Activated naive CD4-positive, alpha-beta T cell treated with anti-CD3 and anti-CD28 coated beads for 36 hours (primary cell): ENCODE measurements at places on chromosomes 11 and 22. TPM values are rescaled to one million over a fixed set of nuclear protein-coding genes. Genes with fewer than 3 reads are reported as not detected.

Gene RBX1
- total RNA-seq = 90.1 TPM

Gene BACE1
- 0.62 TPM for total RNA-seq

Gene DEFB131B
- total RNA-seq = not detected

Gene FOLR3
- total RNA-seq = not detected

Gene CSF2RB
- total RNA-seq = not detected

Gene OR4D5
- not detected for total RNA-seq

Gene SLC15A3
- 5.8 TPM for total RNA-seq

Gene FSHB
- not detected for total RNA-seq

Gene OR4P4
- total RNA-seq = not detected

GRCh38 chr11:46200537-46201281, 76.8 kb upstream of the CREB3L1 start:
- DNase-seq = no peak

DNA sequence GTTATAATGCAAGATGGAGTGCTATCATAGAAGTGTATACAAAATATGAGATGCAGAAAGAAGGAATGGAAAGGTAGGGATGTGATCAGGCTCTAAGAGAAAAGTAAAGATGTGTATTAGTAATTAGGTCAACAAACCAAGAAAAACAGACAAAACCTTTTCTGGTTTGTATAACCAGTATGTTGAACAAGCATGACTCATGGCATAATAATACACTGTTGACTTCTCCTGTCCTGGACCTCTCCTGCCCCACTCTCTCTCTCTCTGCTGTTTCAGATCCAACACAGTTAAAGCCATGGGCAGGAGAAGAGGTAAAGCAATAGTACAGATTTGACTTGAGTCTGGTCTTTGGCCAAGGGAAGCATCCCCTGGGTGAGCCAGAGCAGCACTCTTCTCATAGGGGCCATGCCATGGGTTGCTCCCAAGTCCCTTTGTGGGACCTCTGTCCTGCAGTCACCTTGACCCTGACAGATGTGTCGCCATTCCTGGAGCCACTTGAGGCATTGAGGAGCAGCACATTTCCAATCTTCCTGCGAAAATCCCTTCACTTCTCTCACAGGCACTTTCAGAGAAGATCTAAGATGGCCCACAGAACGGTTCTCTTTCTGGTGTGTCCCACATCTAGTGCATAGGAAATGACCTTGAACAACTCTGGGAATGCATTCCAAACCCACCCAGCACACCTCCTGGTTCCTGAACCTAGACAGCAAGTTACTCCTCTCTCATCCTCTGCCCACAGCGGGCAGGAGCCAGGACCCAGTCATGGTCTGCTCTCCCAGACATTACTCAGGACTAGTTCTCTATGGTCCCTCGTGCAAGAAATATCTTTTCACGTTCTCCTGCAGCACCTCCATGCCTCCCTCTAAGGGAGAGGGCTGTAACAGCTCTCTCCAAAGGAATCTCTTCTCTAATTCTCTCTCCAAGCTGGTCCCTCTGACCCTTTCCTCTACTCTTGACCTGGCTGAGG, 58.2 kb upstream of the PRSS23 start:
- no peak for DNase-seq

GRCh38 chr11:35856756-35857155, 87.1 kb upstream of the LDLRAD3 start:
- DNase-seq = no peak

DNA sequence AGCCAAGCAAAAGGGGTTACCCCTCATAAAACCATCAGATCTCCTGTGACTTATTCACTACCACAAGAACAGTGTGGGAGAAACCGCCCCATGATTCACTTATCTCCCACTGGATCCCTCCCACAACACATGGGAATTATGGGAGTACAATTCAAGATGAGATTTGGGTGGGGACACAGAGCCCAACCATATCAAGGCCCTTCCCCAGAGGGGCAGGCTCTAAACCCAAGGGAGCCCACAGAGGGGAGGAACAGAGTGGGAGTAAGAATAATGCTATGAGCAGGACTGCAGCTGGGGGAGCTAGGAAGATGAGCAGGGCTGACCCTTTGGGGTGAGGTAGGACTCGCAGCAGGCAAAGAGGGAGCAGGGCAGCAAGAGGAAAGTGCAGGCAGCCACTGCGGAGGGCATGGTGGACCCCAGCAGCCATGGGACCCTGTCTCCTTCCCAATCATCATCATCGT, 59.3 kb downstream of the CD82 start:
- no peak for DNase-seq

GRCh38 chr11:12998336-12998735, 10.8 kb upstream of the RASSF10 start:
- no peak for DNase-seq

DNA sequence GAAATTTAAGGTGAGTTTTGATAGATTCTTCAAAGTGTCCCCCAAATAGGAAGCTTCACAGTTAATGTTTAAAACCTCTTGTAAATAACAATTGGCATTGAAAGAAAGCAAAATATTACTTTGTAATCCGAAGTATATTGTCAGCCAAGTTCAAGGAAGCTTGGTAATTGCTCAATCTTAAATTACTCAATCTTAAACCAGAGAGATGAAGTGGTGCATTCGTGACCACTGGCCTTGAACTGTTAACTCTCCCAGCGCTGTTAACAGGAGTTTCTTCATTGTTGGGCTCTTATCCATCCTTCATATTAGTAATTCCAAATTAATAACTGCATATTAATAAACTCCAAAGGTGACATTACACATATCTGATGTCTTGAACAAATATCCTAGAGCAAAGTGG, 20.6 kb upstream of the FDX1 start:
- no peak for DNase-seq

DNA sequence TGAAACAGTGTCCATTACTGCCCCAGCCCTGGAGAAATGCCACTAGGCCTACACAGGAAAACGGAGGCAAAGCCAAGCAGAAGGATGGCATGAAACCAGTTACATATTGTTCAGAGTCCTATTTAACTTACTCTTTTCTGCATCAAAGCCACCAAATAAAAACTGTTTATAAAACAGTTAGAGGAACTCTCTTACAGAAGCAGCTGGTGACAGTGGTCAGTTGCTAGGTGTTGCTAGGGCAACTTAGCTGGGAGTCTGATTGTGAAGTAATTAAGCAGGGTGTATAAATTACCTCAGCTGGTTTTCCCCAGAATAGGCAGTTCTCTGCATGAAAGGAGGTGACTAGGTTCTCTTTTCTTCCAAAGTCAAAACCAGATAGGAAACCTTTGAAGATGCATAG, 115.6 kb upstream of the ZBED5 start:
- DNase-seq = no peak

GRCh38 chr11:73804712-73805111, 17.0 kb downstream of the MRPL48 start:
- DNase-seq = no peak

- DNase-seq = no peak
Observed at GRCh38 chr11:27373856-27374602, 11.0 kb upstream of the CCDC34 start.

GRCh38 chr11:46391578-46392420, at the start of gene CHRM4:
Gene CHRM4 (minus strand): TSS chr11:46391776. CDS start chr11:46386557, 5,219 bp downstream.
- no peak for DNase-seq

DNA sequence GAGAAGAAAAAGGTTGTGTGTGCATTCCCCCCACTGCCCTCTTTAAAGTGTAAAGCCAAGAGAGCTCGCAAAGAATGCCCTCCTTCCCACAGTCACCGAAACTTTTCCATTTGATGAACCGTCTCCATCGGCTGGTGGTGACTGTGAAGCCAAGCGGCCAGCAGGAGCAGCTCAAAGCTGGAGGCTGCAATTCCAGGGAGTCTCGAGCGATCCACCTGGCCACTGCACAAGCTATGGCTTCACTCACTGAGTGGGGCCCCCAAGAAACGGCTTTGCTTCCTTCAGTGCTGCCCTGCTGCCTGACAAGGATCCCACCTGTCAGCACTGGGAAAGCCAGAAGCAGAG, 117.7 kb downstream of the ABTB2 start:
- DNase-seq = no peak

DNA sequence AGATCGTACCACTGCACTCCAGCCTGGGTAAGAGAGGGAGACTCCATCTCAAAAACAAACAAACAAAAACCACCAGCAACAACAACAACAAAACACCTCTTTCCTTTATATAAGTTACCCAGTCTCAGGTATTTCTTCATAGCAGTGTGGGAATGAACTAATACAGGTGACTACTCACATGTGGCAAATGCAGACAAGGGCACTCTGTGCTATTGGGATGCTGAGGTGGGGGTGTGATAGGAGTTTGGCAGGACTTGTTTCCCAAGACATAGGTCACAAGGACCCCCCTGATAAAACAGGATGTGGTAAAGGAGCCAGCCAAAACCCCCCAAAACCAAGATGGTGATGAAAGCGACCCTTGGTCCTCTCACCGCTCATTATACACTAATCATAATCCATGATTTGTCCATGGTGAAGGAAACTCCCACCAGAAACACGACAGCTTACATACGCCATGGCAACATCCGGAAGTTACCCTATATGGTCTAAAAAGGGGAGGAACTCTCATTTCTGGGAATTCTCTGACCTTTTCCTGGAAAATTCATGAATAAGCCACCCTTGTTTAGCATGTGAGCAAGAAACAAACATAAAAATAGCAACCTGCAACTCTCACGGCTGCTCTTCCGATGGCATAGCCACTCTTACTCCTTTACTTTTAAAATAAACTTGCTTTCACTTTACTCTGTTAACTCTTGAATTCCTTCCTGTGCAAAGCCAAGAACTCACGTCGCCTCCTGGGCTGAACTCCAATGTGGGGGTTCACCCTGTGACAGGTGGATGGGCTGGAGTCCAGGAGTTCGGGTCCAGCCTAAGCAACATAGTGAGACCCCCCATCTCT, 18.8 kb upstream of the INCENP start:
- DNase-seq = peak; percentile 33

DNA sequence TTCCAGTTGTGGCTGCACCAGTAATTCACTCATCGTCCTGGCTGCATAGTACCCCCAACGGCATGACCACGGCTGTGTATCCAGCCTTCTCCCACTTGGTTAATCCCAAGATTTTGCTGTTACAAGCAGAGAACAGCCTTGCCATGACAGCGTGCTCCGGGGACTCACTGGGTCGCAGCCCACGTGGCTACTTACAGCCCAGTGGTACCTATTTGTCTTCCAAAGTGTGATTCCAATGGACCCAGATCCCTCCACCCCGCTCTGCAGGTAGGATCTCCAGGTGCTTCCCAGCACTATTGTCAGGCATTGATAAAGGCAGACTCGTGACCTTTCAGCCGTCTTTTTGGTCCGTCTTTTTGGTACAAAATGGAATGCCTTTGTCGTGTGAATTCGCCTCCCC, 119.0 kb upstream of the FGF3 start:
- no peak for DNase-seq

DNA sequence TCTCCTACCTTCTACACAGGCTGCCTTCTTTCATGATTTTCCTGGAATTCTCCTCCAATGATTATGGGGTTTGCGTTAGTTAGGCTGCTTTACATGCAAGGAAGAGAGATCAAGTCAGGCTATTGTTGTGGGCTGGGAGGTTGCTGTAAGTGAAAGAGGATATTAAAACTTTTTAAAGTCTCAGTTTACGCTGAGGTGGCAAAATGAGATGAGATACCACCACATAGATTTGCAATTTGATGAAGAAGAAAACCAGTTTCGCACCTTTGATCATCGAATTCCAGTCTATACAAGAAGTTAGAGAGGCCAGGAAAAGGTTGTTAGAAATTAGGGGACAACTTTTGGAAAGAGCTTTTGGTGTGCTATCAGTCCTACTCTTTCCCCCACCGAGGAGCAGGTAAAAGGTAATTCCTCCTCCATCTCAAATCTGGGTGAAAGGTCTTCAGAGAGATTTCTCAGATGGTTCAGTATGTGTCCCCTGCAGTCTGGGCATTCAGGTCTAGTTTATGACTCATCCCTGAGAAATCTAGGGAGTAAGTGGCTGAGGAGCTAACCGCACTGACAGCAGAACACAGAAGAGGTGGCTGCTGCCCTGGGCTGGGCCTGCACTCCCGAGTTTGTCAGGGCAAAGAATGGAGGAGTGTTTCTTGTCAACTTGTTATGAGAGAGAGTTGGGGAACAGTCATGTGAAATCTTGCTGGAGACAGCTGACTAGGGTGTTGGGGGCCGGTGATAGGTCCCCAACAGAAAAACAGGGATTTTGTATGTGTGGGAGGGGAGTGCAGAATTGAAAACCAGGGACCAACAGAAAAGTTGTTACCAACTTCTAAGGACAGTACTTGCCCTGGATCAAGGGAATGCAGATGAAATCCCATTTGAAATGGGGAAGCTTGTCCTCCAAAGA, 34.7 kb downstream of the CCDC83 start:
- no peak for DNase-seq

- no peak for DNase-seq
Observed at GRCh38 chr11:88131764-88132470, 43.3 kb downstream of the RAB38 start.

DNA sequence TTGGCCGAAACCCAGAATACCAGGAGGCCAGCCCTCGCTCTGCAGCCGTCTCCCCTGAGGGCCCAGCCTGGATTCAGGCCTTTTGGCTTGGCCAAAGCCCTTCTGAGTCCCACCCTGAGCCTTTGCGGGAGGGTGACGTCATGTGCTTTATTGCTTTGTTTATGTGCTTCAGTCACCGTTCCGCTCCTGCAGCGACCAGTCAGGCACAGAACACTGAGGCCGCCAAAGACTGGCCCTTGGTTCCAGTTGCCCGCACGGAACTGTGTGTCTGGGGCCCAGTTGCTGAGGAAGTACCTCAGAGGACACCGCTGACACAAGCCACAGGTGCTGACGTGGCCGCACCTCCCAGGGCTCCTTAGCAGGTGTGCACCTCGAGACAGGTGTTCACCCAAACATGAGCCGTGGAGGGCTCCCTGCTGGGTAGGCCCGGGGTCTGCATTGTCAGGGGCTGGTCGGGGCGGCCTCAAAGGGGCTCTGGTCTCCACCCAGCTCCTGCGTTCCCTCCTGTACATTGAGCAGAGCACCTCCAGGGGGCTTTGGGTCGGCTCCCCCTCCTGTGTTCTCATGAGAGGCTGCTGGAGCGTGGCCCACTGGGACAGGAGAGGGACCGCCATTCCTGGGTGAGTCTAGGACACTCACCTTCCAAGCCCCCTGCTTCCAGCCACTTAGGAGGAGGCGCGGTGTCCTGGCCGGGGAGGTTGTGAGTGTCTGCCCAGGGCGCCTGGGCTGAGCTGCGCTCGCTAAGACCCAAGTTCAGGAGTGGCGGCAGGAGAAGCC, 376.8 kb downstream of the TBC1D22A start:
- no peak for DNase-seq

- no peak for DNase-seq
Observed at GRCh38 chr11:115226556-115226955, 277.7 kb downstream of the CADM1 start.

- peak; percentile 53 for DNase-seq
Observed at GRCh38 chr11:82864268-82864667, 36.0 kb downstream of the PRCP start.

GRCh38 chr11:79845002-79845709, 404.3 kb upstream of the TENM4 start:
- no peak for DNase-seq

GRCh38 chr11:14112721-14113120, 150.2 kb downstream of the SPON1 start:
- DNase-seq = no peak
